ENCODE measurements at places on chromosomes 2 and 18.

DNA sequence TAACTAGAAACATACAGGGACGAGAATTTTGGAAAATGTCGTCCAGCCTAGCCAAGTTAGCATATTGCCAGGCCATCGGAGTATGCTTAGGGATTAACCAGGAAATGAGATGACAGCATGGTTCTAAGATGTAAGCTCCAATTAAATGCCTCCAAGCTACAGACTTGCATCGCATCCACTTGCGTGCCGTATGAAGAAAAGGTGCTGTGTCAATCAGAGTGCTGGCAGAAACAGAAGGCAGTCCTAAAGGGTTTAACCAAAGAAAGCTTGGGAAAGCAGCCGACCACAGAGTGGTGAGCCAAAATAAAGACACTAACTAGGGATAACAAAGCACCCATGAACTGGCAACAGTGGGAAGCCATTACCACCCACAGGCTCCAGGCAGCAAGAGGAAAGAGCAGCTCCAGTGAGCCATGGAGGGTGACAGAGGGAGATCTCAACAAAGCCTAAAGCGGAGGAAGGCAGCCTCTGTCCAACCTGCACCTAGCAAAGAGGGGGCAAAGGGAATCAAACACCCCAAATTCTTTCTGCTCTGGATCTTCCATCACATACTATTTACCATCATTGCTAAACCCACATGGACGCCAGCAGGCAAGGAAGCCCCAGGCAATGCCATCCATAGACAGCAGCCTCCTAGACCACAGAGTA lies 27.6 kb upstream of the SOCS6 start:
- no peak for DNase-seq

DNA sequence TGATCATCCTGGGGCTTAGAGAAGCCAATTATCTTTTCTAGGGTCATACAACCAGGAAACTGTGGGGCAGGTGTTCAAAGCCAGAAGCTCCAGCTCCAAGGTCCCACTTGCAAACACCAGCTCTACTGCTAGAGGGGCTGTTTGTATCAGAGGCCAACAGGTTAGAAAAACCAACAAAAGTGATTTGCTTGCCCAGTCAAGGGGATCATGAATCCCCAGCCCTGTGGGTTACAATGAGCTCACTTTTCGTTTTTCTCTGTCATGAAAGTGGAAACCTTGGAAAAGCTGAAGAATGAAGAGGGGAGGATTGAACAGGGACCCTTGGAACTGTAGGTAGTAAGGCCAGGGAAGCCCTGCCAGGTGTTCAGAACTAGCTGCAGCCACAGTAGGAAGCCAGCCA lies 119.2 kb downstream of the SPP2 start:
- no peak for DNase-seq

- no peak for DNase-seq
Measured at GRCh38 chr2:177335917-177336450, 56.6 kb upstream of the AGPS start.

DNA sequence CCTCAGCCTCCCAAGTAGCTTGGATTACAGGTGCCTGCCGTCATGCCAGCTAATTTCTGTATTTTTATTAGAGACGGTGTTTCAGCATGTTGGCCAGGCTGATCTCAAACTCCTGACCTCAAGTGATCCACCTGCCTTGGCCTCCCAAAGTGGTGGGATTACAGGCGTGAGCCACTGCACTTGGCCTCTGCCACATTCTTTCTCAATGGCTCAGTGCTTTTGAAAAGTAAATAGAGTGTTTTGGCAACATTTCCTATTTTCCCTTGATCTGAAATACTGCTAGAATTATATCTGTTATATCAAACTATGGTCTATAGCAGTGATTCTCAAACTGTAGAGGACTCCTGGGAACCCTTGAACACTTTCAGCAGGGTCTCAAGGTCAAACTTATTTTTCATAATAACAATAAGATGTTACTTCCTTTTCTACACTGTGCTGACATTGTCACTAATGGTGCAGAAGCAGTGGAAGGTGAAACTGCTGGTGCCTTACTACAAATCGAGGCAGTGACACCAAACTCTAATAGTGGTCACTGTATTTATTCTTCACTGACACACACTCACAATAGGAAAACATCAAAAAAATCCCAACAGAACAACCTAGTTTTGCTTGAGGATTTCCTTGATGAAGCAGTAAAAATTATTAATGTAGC lies 10.6 kb downstream of the DAW1 start:
- no peak for DNase-seq

GRCh38 chr2:66683599-66683998 lies 248.7 kb downstream of the MEIS1 start:
- DNase-seq, result no peak

GRCh38 chr18:24660956-24661355 lies 200.5 kb downstream of the HRH4 start:
- no peak for DNase-seq

DNA sequence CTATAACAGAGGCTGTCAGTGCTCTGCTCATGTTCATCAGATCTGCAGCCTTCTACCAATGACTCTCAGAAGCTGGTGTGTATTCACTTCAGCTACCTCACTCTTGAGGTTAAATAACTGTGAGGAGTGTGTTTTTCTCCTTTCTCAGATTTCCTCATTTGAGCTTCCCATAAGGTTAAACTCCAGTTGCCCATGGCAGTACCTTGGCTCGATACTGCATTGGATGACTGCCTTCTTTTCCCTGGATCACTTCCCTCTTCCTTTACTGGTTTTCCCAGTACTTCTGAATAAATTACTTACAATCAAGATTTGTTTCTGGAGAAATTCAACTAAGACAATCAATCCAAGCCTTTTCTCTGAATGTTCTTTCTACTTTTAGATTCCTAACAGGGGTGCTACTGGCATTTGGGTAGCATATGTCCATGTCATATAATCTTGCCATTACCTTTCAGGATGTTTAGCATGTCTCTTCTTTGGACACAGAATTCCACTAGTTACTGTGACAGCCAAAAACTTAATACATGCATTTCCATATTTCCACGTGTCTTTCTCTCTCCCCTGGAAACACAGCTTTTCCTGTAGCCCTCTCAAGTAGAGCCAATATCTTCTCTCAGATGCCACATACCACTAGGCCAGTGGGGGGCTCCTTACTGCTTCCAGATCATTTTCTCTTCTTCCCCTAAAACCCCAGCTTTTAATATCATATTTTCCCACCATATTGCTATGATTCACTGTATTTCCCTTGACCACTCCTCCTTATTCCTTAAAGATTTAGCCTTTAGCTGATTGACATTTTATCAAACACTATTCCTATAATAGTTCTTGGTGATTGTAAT lies 15.0 kb upstream of the SPOPL start:
- DNase-seq, result no peak

- DNase-seq, result no peak
Measured at GRCh38 chr2:19902216-19902740, 495 bp upstream of the TTC32 start.

All from chondrocyte (in vitro differentiated cells).